ENCODE measurements at places on chromosomes 6 and 20.

- no peak for DNase-seq
Observed at GRCh38 chr6:113094779-113095178, 747.6 kb downstream of the RFPL4B start.

DNA sequence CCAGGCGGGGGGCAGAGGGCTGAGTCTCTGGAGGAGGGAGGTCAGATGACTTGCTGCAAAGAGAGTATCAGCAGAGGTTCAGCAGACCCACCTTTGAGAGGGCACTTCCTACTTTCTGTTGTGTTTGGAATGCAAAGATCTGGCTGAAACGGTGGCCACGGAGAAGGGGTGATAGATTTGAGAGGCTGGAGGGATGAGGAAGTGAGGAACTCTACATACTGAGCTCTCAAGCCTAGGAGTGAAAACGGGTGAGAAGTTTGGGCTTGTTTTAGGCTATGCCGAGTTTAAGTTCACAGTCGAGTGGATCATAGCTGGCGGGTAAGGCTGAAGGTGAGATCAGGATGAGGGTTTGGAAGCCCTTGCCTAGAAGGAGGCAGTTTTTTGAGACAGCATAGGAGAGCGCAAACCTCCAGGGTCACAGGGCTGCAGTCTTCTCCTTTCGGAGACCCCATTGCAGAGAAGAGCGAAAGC, 477 bp upstream of the ITPA start:
- no peak for DNase-seq

DNA sequence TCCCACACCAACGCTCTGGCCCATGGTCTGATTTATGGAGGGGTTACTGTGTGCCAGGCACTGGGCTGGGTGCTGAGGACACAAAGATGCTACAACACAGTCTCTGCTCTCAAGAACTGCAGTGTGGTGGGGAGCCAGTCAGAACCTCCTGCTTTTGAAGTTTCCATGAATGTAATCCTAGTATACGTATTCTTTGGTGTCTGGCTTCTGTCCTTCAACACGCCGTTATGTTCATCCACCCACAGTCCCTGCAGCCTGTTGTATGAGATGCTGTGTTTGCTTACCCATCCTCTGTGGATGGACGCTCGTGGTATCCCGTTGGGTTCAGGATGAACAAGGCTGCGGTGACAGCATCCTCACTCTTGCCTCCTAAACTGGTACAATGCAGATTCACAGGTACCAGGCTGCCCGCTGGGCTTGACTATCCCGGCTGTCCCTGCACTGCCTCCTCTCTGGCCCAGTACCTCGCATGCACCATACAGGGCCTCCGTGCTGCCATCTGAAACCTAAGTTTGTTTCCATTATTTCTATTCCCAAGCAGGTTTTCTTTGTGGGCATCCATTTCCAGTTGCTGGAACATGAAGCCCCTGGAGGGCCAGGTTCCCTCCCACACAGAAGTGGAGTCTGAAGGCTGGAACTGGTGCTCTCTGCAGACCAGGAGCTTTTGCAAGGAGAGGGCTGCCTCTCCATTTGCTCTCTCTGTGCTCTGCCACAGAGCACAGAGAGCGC, 364.5 kb downstream of the ZFAND3 start:
- no peak for DNase-seq

DNA sequence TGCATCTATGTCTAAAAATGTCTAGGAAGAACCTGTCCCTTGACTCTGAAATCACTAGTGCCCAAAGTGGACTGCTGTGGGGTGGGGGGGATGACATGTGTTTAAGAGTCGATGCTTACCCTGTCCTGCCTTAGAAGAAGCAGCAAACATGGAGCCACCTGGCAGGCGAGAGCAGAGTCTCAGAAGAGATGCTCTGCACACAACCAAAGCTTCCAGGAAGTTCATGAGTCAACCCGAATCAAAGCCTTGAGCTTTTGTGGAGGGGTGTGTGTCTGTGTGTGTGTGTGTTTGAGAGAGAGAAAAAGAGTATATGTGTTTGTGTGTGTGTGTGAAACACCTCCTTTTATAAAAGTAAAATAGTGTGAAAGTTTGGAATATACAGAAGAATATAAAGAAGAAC, 269.9 kb downstream of the ALDH8A1 start:
- no peak for DNase-seq

- DNase-seq, result no peak
Observed at GRCh38 chr6:164114651-164115050, 700.1 kb downstream of the QKI start.

DNA sequence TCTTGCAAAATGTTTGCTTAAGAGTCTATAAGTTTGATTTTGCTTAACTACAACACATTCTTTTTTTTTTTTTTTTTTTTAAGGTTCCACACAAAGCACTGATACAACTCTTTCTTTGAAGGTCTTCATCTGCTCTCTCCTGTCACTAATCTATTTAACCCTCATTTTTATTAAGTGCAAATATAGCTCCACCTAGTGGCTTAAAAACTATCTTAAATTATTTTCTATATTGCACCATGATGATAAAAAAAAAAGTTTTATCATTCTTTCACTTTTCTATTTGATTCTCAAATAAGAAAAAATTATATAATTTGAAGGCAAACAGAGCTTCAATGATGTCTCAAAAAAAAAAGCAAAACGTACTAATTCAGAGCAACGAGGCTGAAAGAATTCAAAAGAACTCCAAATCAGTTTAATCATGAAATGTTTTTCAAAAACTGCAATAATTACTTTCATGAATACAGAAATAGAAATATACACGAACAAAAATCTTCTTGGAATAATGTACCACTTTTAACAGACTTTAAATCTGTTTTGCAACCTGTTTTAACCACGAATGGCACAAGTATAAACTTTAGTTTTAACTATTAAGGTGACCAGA, 12.8 kb downstream of the ESF1 start:
- no peak for DNase-seq

DNA sequence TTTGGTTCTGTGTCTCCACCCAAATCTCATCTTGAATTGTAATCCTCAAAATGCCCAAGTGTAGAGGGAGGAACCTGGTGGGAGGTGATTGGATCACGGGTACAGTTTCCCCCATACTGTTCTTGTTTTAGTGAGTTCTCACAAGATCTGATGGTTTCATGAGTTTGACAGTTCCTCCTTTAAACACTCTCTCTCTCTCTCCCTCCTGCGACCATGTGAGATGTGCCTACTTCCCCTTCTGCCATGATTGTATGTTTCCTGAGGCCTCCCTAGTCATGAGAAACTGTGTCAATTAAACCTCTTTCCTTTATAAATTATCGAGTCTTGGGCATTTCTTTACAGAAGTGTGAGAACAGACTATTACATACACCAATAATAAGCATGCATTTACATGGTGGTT, 12.1 kb upstream of the EYS start:
- DNase-seq, result no peak

GRCh38 chr6:139882234-139882633, 507.8 kb upstream of the CITED2 start:
- DNase-seq, result no peak

DNA sequence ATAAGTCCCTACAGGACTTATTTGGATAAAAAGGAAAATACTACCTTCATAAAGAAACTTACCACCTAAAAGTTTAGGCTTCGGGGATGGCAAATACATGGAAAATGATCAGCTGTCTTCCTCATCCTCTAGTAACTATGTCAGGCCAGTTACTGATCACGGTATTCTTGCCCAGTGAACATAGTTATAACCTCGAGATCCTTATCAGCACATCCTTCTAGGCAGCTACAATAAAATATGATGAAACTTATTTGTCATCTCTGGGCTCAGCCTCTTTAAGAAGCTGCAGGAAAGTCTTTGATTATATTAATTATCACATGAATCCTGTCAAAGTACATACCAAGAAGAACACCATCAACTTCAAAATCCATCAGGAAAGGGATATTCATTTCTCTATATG, 41.8 kb downstream of the SF3B5 start:
- DNase-seq, result no peak

GRCh38 chr20:59850018-59850641, 83.3 kb downstream of the SYCP2 start:
- no peak for DNase-seq

- DNase-seq, result no peak
Observed at GRCh38 chr20:11457488-11457887, 460.2 kb upstream of the BTBD3 start.

- no peak for DNase-seq
Observed at GRCh38 chr6:411402-412145, 20.0 kb downstream of the IRF4 start.

Measured in NCI-H524 (cell line).